Ovary (tissue), 10 donors: ENCODE measurements at places on chromosomes 16 and 17. TPM values are rescaled to one million over a fixed set of nuclear protein-coding genes. Genes with fewer than 3 reads are reported as not detected.
A peak's percentile ranks its signal among the peaks of the same experiment; 100 is the strongest.

The SLC35G6 gene
- total RNA-seq, result not detected

The SLC5A10 gene
- total RNA-seq, result 0.05 TPM

The KRT9 gene
- total RNA-seq, result not detected

The NFAT5 gene
- total RNA-seq, result 40.1 TPM

The SLC6A2 gene
- not detected for total RNA-seq

The ZSCAN10 gene
- total RNA-seq, result not detected

The ZNF652 gene
- total RNA-seq, result 48.8 TPM

The PLD6 gene
- 8.6 TPM for total RNA-seq

The ALDH3A1 gene
- total RNA-seq, result not detected

GRCh38 chr17:61305024-61305423 is 94.6 kb upstream of the TBX2 start:
- no peaks in the 10 kb centered on the region for H3K27me3 ChIP-seq
- no peaks in the 10 kb centered on the region for H3K36me3 ChIP-seq
- peaks cover 3% of the 10 kb centered on the region for H3K4me1 ChIP-seq
- no peak for DNase-seq
- no peak overlapping the region for H3K4me3 ChIP-seq

GRCh38 chr16:55408661-55409060 is 70.3 kb upstream of the MMP2 start:
- no peak for DNase-seq
- H3K27ac ChIP-seq, result no peak overlapping the region
- H3K4me3 ChIP-seq, result no peak overlapping the region
- no peaks in the 10 kb centered on the region for H3K36me3 ChIP-seq

GRCh38 chr16:3246002-3246401 is 10.4 kb downstream of the MEFV start:
- H3K27me3 ChIP-seq, result no peaks in the 10 kb centered on the region
- H3K36me3 ChIP-seq, result no peaks in the 10 kb centered on the region
- DNase-seq, result no peak

DNA sequence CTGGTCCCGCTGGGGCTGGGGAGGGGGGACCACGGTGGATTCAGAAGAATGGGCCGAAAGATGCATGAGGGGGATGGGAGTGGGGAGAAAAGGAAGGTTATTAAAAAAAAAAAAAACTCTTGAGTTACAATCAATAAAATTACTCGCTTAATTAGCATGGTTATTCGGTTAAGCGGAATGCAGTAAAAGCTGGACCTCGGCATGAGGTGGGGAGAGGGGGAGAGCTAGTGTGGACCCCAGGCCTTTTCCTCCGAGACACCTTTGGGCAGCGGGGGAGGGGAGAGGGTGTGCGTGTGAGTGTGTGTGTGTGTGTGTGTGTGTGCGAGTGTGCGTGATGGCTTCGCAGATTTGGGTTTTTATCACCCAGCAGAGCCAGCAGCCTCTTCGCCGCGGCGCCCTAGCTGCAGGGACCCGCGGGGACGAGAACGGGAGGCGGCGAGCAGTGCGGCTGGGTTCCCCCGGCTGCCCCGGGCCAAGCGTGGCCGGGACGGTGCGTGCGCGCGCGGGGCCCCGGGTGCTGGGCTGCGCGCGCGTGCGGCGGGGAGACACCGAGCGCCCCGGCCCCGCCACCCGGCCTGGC is 3.7 kb downstream of the BAHCC1 start:
- H3K27ac ChIP-seq, result peak overlapping the region; percentile 85
- H3K36me3 ChIP-seq, result no peaks in the 10 kb centered on the region
- H3K27me3 ChIP-seq, result no peaks in the 10 kb centered on the region
- peaks cover 20% of the 10 kb centered on the region for H3K4me1 ChIP-seq
- peak overlapping the region; percentile 75 for H3K4me3 ChIP-seq

DNA sequence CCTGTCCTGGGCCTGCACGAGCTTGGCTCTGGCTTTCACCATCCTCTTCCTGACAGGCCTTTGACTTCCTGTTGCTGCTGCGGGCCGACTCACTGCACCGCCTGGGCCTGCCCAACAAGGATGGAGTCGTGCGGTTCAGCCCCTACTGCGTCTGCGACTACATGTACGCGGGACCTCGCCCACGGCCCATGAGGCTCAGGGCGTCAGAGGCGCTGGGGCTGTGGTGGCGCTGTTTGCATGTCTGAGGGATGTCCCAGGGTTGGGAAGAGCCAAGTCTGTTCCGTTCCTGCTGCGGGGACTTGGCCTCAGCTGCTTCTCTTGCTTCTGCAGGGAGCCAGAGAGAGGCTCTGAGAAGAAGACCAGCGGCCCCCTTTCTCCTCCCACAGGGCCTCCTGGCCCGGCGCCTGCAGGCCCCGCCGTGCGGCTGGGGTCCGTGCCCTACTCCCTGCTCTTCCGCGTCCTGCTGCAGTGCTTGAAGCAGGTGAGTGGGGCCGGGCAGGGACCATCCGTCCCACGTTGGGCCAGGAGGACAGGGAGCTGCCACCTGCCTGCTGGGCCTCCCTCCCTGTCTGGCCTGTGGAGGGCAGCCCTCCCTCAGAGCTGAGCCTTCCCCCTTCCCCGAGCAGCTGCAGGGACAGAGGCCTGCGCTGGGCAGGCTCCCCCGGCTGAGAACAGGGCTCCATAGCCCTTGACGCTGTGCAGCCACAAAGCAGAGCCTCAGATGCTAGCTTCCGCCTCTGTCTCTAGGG is 23.8 kb downstream of the TSC2 start:
- no peaks in the 10 kb centered on the region for H3K36me3 ChIP-seq
- H3K4me1 ChIP-seq, result no peaks in the 10 kb centered on the region
- no peak overlapping the region for H3K27ac ChIP-seq
- DNase-seq, result no peak
- H3K4me3 ChIP-seq, result no peak overlapping the region

DNA sequence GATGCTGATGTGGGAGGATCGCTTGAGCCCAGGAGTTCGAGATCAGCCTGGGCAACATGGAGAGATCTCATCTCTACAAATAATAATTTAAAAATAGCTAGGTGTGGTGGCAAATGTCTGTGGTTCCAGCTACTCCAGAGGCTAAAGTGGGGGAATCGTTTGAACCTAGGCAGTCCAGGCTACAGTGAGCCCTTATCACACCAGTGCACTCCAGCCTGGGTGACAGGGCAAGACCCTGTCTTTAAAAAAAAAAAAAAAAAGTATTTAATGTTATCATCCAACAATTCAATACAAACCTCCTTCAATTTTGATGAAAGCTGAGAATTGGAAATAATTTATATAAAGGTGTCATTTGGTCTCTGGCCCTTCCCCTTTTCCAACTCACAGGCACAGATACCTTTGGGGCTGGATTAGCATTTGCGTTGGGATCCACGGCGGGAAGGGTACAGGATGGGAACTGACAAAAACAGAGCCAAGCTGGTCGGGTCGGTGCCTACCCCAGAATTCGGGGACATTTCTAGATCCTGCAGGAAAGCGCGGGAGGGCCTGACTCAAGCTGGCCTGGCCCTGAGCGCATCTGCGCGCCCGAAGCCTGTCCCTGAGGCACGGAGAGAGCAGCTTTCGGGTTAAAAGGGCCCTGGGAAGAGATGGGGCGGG is 860 bp upstream of the DCAF7 start:
- no peaks in the 10 kb centered on the region for H3K36me3 ChIP-seq
- H3K27me3 ChIP-seq, result no peaks in the 10 kb centered on the region
- peak overlapping the region; percentile 51 for H3K27ac ChIP-seq

GRCh38 chr17:19610311-19610710 is 38.2 kb upstream of the ALDH3A2 start:
- H3K27ac ChIP-seq, result no peak overlapping the region
- H3K36me3 ChIP-seq, result no peaks in the 10 kb centered on the region
- no peak for DNase-seq
- H3K4me1 ChIP-seq, result peaks cover 3% of the 10 kb centered on the region

GRCh38 chr16:85112364-85112763 is at the start of gene CIBAR2:
CIBAR2 (minus strand) TSS chr16:85112472; CDS start chr16:85112352, 120 bp downstream.
- H3K27ac ChIP-seq, result no peak within 1 kb of the TSS
- DNase-seq, result no peak
- H3K36me3 ChIP-seq, result no peaks in the 10 kb centered on the region
- no peaks in the 10 kb centered on the region for H3K27me3 ChIP-seq
- H3K4me3 ChIP-seq, result no peak within 1 kb of the TSS

GRCh38 chr17:49258394-49258793 is 27.8 kb upstream of the PHOSPHO1 start:
- H3K27me3 ChIP-seq, result no peaks in the 10 kb centered on the region
- no peak for DNase-seq
- no peaks in the 10 kb centered on the region for H3K36me3 ChIP-seq
- no peak overlapping the region for H3K27ac ChIP-seq
- H3K4me1 ChIP-seq, result peaks cover 1% of the 10 kb centered on the region
